ENCODE measurements at places on chromosomes 5 and 9.
A peak's percentile ranks its signal among the peaks of the same experiment; 100 is the strongest.

DNA sequence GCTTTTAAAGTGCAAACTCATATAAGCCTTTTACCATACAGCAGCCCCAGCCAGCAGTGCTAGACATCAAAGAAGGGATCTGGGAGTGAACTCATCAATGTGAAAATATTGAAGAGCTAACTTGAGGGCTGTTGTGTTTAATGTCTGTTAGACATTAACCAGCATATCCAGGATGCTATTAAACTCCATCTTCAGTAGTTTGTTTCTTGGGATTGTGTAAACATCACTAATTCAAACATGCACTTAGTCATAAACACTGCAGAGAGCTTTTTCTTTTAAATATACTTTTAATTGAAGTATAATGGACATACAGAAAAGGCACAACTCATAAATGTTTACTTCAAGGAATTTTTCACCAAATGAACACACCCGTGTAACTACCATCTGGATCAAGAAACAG is 81.8 kb downstream of the TMEM252 start:
- no peak for DNase-seq

- no peak for DNase-seq
Measured at GRCh38 chr9:134317790-134318414, 8.4 kb upstream of the RXRA start.

- no peak for DNase-seq
Measured at GRCh38 chr5:151036556-151036955, 16.2 kb downstream of the GPX3 start.

DNA sequence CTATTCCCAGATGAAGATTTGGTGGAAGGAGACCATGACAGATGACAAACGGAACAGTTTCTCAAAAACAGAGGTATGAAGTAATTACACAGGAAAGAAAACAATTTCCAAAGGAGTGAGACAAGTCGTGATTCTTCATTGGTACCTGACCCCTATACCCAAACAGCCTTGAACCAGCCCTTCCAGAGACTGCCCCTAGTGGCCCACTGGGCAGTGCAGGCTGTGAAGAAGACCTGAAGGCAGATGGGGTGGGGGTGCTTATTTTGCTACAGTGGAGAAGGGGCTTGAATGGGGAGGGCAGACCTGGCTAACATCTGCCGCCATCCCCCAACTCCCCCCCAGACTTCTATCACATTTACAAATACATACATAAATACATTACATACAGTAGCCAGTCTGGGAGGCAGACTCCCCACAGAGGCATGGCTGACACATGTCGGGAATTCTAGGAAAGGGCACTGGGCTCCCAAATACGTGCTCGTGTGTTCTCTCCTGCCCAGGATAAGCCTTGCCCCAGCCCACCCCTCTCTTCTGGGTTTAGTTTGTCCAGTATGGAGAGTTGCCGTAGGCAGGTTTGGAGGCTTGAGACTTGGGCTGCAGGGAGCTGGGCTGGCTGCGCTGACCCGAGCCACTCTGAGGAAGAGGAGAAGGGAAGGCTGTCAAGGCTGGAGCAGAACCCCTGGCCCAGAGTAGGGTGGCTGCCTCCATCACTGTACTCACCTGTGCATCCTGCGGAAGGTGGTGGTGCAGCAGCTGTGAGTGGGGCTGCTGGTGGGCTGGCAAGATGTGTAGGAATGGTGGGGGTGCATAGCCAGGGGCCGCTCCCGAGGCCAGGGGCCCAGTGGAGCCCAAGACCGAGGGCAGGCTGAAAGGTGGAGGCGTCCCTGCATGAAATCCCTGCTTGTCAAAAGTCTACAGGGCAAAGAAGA is 105.3 kb downstream of the UBE2R2 start:
- DNase-seq = peak; percentile 7

DNA sequence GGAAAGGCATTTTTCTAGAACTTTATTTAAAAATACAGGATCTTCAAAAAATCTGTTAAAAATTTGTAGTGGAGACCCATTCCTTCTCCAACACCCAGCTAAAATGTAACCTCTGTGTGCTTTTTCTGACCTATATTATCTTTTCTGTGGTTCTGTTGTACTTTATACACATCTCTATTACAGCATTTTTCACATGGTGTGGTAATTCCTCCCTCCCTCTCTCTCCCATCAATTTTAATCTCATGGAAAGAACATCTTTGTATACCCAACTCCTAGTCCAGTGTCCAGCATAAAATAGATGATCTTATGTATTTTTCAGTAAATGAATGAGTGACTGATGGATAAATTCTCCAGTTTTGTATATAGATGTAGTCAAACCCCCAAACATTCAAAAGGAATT is 183.4 kb upstream of the KLF9 start:
- DNase-seq = no peak

DNA sequence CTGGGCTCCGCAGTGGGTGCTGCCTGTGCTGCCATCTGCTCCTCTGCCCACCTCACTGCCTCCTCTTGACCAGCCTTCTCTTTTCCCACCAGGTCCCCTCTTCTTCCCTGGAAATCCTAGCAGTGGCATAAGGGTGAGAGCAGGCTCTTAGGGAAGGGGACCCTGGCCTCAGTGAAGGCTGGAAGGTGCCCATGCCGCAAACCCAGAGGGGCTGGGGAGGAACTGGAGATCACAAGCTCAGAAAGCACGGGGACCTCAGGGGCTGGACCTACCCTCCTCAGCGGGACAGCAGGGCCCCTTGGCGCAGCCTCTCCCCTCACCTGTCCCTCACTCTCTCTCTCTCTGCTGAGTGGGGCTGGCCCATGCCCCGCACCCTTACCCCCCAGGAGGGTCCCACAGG is 144.4 kb upstream of the IRX2 start:
- DNase-seq = no peak

GRCh38 chr9:136958473-136958872 is 6.4 kb downstream of the LCN12 start:
- DNase-seq = no peak

DNA sequence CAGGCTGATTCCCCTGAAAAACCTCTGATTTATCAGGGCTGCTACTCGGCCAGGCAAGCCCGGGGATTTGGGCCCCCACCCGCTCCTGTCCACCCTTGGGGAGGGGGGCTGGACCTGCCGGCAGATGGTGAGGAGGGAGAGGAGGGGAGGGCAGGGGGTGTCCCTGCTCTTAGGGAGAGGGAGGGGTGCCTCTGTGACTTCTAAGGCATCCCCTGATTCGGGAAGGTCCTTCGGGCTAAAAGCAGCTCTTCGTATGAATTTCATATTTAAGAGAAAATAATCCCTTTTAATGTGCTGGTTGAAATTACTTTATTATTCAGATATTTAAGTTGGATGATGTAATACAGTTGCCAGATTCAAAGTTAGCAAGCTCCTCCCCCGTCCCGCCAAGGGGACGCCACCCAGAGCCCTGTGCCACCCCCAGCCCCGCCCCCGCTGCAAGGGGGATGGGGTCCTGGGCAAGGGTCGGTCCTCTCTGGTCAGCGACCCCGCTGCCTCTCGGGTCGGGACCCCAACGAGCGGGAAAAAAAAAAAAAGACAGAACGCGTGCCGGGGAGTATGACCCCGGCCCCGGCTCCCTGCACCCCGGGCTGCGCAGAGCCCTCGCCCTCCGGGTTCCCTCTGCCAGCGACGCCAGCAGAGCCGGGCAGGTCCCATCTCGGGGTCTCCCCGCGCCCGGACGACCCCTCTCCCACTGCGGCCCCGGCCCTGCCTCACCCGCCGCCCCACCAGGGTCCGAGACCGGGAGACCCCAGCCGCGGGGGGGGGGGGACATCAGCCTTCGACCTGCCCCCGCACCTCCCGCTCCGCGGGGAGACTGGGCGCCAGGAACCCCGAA is 12.4 kb downstream of the LHX3 start:
- no peak for DNase-seq

GRCh38 chr9:107422189-107423185 is 67.1 kb downstream of the KLF4 start:
- DNase-seq = peak; percentile 2
